ENCODE measurements at places on chromosomes 3 and 15.

GRCh38 chr15:42385980-42386700 lies 26.8 kb downstream of the CAPN3 start:
- DNase-seq, result no peak

GRCh38 chr3:42090973-42091731 lies at the start of gene TRAK1:
Gene TRAK1 (plus strand): TSS chr3:42091357. CDS start chr3:42091470, 113 bp downstream.
- no peak for DNase-seq

GRCh38 chr15:55681631-55682030 lies 61.3 kb downstream of the PRTG start:
- no peak for DNase-seq

DNA sequence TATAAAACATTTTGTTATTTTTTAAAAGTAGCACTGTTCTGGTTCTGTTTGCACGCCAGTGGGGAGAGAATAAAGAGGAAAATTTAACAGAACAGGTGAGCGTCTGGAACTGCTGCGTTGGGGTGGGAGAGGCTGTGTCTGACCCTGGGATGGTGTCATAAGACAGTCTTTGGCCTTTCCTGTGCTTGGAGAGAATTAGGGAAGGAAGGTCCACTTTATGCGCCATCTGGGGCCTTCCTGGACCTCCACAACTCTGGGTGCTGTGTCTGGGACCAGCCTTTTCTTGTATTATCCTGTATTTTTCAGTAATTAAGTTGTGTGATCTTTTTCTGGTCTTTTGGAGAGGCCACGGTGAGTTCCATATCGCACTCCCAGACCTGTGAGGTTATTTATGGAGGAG lies 3.3 kb downstream of the FAM43A start:
- DNase-seq, result no peak

DNA sequence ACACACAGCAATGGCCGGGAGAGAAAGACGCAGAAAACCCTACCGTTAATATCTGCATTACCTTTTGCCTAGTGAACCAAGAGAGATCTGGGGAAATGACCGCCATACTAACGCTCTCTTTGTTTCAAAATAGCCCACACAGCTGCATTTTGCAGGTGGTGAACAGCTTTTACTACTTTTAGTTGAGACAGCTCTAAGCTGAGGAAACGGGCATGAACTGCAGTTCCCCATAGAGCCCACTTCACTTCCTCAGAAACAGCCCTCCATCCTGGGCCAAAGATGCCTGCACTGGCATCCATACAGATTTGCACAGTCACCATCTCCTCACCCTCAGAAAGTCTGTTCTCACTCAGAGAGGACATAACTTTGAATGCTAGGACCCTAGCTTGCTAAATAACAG lies 45.0 kb downstream of the ZNF860 start:
- no peak for DNase-seq

DNA sequence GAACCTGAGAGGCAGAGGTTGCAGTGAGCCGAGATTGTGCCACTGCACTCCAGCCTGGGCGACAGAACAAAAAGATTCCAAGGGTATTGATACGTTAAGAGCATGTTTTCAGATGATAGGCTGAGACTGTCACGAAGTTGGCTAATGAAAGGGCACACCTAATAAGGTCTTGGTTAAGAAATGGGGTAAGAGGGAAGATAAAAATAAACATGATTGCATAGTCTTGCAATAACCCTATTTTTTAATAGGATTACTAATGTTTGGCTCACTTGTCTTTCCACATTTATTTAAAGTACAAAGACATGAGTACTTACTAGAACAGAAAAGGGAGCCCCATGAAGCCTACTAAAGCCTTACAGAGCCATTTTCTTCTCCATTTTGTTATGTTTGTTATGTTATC lies 109.0 kb downstream of the FRMD4B start:
- DNase-seq, result no peak

GRCh38 chr3:56923526-56924224 lies 121.9 kb upstream of the ARHGEF3 start:
- no peak for DNase-seq

- DNase-seq, result no peak
Observed at GRCh38 chr15:56985856-56986255, 67.4 kb downstream of the TCF12 start.

- DNase-seq, result no peak
Observed at GRCh38 chr3:151926956-151927355, 53.5 kb downstream of the SUCNR1 start.

DNA sequence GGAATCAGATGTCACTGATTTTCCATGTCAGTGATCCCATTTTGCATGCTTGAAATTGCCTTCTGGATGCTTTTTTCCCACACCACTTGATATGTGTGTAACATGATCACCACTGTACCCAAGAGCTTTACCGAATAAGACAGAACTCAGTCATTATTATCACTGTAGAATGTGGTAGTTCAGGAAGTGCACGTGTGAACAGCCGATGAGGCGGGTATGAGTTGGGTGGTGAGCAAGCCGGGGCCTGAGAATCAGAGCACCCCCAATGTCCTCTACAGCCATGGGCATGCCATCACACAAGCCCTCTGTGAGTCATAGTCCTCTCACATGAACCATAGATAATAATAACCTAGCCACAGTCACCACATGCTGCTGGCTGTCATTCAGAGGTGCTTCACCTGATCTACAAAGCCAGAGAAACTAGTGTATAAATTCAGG lies 470.8 kb downstream of the SOX2 start:
- no peak for DNase-seq

DNA sequence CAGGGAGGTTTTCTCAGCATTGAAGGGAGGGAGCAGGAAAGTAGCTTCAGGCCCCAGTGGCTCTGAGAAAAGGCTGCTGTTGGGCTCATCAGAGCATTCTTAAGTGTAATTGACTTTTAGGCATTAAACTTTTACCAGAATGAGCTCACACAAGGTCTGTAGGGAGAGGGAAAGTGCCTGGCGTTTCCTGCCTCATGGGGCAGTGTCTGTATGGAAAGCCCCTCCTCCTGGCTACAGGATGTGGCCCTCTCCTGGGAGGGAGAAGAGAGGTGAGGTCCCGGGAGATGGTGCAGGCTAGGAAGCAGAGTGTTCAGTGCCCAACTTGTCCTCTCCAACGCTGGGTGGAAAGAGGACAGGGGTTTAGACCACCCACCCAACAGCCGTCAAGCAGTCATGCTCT lies 21.3 kb upstream of the SCN10A start:
- no peak for DNase-seq

GRCh38 chr3:167940241-167940640 lies 155.5 kb downstream of the GOLIM4 start:
- DNase-seq, result no peak

GRCh38 chr15:56052395-56053045 lies 59.1 kb upstream of the NEDD4 start:
- no peak for DNase-seq

- DNase-seq, result no peak
Observed at GRCh38 chr3:158777161-158777873, 24.5 kb upstream of the MFSD1 start.

DNA sequence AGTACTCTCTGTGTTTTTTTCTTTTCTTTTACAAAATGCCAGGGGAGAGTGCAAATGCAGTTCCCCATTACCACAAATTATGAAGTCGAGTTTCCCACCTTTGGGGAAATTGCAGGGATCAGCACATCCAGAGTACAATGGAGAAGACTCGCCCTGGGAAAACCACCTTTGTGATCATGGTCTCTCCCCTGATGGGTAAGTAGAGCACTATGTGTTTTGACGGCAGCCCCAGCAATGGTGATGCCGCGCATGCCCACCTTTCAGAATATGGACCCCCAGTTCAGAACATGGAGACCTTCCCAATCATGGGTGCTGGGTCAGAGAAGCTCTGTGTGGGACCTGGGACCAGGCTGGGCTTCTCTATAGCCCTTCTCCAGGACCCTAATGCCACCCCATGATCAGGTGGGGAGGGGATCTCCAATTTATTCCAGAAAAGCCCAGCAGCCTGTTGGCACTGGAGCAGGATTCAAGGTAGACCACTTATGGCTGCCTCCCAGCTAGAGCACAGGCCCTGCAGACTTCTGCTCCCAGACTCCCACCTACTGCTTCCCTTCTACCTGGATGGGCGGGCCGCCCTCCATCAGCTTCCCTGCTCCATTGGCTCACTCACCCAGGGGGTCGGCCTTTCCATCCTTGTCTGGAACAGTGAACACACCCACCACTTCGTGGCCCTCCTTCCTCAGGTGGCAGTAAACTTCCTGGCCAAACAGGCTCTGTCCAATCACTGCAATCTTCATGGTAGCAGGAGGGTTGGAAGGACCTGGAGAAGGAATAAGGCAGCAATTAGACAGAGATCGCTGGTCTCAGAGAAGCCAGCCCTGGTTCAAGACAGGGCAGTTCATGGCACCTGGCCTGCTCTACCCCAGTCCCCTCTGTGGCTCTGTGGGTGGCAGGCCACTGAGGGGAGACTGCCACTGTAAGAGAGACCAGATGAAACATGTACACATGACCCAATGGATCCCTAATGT lies 19.9 kb downstream of the ALDH1L1 start:
- no peak for DNase-seq

GRCh38 chr3:59709702-59710553 lies 660.1 kb upstream of the CFAP20DC start:
- DNase-seq, result no peak

- peak; percentile 25 for DNase-seq
Observed at GRCh38 chr15:80251428-80252120, 439 bp downstream of the CTXND1 start.

GRCh38 chr15:70906842-70907241 lies 14.2 kb downstream of the LRRC49 start:
- DNase-seq, result no peak

DNA sequence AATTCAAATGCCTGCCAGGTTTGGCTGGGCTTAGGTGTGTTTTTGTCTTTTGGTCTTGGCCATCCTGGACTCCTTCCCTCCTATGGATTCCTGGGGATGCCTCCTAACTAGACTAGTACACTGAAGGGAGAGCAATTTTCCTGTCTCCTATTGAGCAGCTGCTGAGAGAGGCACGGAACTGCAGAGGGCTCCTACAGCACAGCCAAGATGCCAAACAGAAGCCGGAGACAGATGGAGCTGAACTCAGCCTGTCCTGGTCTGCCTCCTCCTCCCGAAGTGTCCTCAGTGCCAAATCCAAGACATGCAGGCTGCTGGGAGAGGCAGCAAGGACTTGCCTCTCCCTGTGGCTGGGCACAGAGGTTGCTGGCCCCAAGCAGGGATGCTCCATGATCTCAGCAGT lies 256.6 kb upstream of the PROK2 start:
- DNase-seq, result no peak

DNA sequence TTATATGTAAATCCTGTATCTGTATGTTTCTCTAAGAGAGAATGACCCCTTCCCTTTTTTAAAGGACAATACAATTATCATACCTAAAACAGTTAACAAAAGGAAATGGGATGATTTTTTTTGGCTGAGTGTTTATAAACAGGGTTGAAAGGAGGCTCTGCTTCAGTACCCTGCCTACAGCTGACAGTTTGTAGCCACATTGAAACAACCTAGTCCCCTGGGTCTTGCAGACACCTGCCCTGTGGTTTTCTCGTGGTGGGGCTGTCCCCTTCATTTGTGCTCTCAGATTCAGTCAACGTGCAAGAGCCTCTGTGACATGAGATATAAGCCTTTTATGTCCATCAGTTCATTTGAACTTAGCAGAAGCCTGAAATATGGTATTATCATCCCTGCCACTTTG lies 2.3 kb upstream of the HMCES start:
- DNase-seq, result no peak

DNA sequence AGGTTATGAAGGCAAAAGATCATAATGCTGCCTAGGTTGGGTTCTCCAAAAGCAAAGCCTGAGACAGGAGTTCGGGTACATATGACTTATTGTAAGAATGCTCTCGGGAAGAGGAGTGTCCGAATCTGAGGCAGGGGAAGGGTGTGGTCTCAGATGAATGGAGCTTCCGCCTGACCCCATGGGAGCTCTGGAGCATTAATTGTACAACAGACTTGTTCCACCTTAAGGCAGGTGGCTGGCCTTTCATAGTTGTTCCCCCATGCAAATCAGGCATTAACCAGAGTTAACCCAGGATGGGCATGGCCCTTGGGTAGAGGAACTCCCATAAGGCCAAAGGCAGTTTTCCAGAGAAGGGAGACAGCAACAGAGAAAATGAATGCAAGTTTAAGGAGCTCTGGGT lies 170.6 kb downstream of the MYRIP start:
- no peak for DNase-seq

- DNase-seq, result no peak
Observed at GRCh38 chr3:149377408-149378364, at the start of gene TM4SF1. Gene TM4SF1 (minus strand): TSS chr3:149377649. CDS start chr3:149377547, 102 bp downstream.

DNA sequence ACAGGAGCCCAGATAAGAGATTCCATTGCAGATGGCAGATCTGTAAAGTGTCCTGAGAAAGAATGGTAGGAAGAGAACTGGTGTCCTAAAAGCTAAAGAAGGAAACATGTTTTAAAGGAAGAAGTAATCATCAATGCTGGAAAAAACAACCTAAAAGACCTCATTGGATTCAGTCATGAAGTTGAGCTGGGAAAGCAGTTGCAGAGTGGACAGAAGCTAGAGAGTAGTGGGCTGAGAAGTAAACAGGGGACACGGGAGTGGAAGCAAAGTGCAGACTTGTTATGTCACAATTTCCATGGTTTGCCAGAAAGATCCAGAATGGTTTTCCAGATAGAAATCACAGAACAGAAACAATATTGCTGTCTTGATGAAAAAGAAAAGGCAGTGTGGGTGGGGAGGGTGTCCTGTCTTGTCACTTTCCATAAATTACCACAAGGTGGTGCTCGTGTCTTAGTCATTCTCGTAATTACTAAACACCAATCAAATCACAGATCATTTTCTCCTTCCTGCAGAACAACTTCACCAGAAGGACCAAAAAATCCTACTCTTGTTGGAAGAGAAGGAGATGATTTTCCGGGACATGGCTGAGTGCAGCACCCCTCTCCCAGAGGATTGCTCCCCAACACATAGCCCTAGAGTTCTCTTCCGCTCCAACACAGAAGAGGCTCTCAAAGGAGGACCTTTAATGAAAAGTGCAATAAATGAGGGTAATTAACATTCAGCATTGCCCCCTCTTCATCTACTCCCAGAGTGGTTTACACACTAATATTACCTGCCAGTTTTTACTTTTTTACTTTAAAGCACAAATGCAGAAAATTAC lies 64.5 kb downstream of the KLHL25 start:
- no peak for DNase-seq

- DNase-seq, result no peak
Observed at GRCh38 chr15:87681104-87681503, 575.4 kb downstream of the NTRK3 start.

DNA sequence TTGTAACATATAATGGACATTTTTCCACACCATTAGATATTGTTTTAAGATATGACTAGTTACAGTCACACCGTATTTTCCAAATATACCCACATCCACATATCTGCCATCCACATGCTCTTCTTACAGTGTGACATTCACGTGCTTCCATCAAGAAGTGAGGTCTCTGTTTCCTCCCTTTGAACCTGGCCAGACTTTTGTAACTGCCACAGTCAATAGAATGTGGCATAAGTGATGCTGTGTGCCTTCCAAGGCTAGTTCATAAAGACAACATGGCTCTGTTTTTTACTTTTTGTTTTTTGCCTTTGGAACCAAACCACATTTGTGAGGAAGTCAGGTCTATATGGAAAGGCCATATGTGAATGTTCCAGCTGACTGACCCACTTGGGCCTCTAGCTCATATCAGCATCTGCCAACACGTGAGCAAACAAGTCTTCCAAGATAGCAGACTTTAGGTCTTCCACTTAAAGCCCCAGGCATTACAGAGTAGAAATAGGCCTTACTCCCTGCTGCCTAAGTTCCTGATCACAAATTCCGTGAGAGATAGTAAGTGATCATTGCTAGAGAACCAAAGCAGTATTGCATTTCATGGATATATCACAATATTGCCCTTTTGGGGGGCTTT lies 27.1 kb downstream of the EIF1B start:
- DNase-seq, result no peak

Data from progenitor cell of endocrine pancreas (in vitro differentiated cells).